ENCODE measurements at places on chromosomes 4 and X.

GRCh38 chr4:160352637-160353036, 1249.8 kb downstream of the RAPGEF2 start:
- no peak for DNase-seq

DNA sequence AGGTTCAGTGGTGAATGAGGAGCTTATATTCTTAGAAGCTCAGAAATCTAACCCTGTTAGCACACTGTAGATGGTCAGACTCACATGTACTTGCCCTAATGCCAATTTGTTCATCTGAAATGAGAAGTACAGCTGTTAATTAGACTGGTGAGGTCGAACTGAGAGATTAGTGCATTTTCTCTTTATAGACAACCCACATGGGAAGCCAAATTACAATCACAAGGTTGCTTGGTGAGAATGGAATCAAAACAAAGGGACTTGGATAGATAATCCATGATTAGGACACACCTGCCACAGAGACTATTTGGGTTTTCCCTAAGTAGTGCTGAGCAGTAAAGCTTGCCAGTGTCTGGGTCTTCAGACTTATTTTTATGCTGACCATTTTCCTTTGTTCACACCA, 88.3 kb downstream of the POLA1 start:
- DNase-seq: no peak

- DNase-seq: no peak
Measured at GRCh38 chrX:9392445-9392844, 72.4 kb upstream of the TBL1X start.

- no peak for DNase-seq
Measured at GRCh38 chr4:60857130-60857753, 342.9 kb upstream of the ADGRL3 start.

DNA sequence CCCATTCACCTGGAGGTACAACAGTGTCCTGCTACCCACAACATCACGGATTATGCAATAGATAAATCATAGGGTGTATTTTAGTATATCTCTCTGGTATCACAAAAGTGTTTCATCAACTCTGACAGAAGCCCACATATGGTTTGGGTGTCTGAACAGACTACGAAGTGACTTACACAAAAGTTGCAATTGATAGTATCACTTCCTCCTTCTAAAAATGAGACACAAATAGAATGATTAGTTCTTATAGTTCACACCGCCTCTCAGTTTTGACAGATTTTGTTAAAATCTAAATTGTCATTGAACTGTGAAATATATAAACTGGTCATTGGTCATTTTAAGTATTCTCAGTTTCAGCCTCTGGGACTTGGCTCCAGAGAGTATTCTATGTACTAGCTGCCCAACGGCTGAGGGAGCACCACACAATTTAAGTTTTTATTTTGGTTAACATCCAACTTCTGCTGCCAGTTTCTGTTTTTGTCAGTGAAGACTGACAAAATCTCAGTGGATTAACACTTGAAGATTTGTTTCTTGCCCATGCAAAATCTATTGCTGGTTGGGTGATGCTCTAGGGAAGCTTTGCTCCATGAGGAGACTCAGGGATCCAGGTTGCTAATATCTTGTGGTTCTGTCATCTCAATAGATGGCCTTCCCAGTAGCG, 113.8 kb upstream of the PUDP start:
- DNase-seq: no peak

All from activated CD4-positive, alpha-beta T cell treated with anti-CD3 and anti-CD28 coated beads for 24 hours (primary cell).